GF-D8 (cell line): ENCODE measurements at places on chromosomes 2 and 18.

- no peak for DNase-seq
Measured at GRCh38 chr2:99488539-99489062, 1.2 kb downstream of the REV1 start.

DNA sequence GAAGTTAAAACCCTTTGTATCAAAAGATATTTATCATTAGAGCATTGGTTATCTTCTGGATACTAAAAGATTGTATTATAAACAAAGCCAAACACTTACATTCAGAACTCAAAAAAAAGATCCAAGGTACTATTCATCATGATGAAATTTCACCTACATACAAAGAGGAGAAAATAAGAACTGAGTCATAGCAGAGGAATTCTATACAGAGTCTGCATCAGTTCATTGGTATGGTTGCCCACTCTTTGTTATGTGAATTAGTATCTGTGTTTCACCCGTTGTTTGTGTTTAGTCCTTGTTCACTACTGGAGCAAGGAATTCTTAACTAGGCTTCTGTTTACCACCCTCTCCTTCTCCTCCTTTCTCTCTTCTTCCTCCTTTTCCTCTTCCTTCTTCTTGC is 157.9 kb downstream of the LNPK start:
- DNase-seq, result no peak

DNA sequence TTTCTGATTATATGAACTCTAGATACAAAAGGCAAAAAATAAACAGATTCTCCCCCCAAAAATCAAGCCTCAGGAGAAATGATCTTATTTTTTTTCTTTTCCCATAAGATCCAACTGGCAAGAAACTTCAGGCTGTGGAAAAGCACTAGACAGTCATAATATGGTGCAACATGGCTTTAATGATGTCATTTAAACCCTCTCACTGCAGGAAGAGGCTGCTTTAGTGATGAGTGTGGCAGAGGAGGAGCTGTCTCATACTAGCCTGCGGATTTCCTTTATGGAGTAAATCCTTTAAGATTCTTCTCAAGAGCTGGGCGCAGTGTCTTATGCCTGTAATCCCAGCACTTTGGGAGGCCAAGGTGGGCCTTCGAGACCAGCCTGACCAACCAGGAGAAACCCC is 83.3 kb upstream of the CD28 start:
- no peak for DNase-seq

DNA sequence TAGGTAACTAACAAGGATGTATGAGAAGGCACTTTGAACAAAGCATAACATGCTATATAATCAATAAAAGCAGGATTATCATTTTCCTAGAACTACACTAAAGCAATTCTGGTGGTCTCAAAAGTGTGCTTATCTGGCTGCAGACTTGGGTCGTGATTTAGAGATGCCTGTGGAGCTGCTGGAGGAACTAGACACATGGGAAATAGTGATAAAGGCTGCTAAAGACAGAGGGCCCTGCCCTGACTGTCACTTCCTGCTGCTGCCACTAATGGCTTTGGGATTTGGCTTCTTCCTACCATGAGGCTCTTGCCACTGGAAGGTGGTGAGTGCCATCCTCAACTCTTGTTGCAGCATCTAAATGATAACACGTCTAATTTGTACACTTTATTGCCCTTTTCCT is 22.5 kb downstream of the TMEM178A start:
- no peak for DNase-seq

DNA sequence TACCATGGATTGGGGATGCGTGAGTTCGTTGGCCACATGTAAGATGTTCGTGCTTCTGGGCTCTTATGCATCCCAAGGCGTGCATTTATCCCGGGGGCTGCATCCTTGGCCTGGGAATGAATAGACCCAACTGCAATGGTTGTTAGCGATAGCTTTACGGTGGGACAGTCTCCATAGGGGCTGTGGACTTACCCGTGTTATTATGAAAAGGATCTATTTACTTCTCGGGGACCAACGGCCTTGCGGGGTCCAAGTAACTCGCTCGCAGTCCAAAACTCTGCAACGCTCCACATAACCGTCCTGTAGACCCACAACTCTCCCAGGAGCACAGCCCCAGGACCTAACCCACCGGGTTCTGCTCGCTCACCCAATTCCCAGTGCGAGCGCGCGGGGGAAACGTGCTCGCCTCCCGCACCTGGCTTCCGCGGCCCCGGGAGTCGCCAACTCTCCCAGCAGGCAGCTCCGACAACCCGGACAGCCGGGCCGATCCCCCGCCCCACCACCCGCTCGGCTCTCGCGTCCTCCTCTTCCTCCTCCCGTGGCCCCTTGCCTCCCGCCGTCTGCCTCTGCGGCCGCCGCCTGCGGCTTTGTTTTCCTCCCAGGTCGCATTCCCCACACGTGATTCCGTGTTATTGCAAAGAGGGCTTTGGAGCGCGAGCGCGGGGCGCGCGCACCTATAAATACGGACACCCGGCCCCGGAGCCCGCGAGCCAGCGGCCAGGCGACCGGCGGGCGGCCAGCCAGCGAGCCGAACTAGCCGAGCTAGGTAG is at the start of gene CABLES1:
Gene CABLES1 (plus strand): TSS at position 706 of the 770 bp plus-strand sequence. CDS start 278 bp downstream, outside the sequence.
- peak; percentile 79 for DNase-seq

DNA sequence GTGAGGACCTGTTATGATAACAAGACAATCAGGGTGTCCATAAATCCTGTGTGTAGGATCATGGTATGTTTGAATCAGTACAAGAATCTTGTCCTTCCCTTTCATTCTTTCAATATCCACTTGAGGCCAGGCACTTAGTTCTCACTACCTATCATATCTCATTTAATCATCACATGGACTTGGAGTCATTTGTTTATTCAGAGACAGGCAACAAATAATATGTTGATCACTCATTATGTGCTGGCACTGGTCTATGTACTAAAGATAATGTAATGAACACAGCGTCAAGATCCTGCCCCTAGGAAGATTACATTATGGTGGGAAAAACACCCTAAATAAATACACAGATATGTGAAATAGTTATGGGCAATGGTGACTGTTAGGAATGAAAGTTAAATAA is 342.6 kb downstream of the LPIN1 start:
- no peak for DNase-seq

DNA sequence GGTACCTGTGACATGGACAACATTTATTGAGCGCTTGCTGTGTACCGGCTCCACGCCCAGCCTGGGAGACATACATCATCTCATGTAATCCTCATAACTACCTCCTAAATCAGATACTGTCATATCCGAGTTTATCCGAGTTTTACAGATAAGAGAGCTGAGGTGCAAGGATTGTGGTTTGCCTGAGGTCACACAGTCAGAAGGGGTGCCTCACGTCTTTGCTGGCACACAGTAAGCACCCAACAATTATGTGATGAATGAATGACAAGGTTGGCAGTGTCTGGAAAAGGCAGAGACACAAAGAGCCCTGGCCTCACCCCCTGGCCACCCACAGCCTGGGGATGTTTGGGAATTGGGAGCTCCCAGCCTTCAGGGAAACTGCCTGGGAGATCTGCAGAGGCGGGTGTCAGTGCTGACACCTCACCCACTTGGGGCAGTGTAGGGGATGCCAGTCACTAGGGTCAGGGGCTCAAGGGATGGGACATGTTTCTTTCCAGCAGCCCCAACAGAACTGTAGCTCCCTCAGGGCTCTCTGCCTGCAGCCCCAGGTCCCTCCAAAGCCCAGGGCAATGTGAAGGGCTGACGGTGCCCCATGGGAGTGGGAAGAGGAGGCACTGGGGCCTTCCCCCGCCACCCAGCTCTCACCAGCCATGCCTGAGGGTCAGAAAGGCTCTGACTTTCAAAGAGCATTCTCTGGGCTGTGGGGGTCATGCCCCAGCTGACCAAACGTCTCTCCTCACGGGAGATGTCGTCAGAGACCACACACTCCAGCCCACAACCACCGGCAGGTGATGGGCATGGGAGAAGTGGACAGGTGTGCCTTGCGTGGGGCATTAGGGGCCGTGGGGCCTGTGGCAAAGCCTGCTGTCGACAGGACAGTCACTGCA is 157.5 kb downstream of the ZFP36L2 start:
- DNase-seq, result no peak

- DNase-seq, result no peak
Measured at GRCh38 chr2:150480971-150481830, 6.3 kb downstream of the RND3 start.

GRCh38 chr2:165863810-165864261 is 69.8 kb upstream of the GALNT3 start:
- no peak for DNase-seq

DNA sequence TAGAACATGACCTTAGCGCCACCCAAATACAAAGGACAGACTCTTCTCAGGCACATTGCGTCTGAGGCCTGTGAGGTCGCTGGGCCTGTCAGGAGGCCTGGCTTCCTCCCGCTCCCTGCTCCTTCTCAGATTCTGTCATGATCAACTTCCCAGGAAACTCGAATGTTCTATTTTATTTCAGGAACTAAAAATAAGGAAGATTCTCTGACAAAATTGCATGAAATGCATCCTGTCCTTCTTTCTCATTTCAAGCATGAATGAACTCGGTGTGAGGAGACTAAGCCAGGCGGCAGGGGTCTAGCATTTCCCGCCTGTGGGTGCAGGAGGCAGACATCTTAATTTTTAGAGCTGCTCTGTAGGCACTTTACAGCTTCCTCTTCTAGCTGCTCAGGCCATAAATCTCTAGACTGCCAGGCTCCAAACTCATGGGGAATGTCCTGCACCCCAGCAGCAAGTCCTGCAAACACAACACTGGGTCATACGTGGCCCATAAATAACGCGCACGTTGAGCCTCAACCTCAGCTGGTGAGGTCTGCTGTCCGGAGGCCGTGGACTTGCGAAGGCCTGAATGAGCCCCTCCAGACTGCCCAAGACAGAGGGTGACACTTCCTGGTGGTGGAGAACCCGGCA is 109.7 kb upstream of the ZNF236 start:
- DNase-seq, result no peak

GRCh38 chr18:50742952-50743351 is 76.9 kb downstream of the MRO start:
- DNase-seq, result no peak

DNA sequence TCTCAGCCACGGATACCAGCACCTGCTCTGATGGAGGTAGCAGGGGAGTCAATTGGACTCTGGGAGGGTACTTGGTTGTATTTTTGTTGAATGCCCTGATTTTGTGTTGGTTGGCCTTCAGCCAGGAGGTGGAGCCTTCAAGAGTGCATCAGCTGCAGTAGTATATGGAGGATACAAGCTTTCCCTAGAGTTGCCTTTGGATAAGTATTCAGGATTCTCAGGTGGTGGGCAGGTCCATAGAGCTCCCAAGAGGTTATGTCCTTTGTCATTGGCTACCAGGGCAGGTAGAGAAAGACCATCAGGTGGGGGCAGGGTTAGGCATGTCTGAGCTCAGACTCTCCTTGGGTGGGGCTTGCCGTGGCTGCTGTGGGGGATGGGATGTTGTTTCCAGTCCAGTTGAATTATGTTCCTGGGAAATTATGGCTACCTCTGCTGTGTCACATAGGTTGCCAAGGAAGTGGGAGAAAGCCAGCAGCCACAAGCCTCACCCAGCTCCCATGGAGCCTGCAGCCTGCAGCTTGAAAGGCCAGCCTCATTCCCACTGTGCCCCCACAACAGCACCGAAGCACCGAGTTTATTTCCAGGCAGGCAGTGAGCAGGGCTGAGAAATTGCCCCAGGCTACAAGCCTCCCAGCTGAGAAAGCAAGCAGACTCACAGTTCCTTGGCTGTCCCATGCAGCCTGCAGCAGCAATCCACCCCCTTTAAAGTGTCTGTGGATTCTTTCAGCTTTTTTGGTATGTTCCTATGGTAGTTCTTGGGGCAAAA is 38.6 kb upstream of the CHST9 start:
- DNase-seq, result no peak

- no peak for DNase-seq
Measured at GRCh38 chr18:34522603-34523002, 187.5 kb upstream of the DTNA start.
